ENCODE measurements at places on chromosomes 5 and 9.

DNA sequence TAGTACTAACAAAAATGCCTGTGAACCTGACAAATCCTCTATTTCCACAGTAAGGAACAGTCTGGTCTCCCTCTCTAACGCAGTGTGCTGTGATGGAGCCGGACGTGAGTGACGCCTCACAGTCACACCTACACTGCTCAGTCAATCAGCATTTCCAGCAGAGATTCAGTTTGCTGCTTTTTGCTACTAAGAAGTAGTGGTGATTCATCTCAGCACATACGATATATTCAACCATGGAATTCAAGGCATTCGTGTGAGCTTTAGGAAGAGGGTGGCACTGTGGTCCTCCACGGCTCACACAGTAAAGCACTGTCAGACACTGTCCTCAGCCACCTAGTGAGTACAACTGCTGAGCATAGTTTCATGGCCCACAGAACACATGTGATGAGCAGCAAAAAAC is 70.9 kb downstream of the SETX start:
- DNase-seq, result no peak

DNA sequence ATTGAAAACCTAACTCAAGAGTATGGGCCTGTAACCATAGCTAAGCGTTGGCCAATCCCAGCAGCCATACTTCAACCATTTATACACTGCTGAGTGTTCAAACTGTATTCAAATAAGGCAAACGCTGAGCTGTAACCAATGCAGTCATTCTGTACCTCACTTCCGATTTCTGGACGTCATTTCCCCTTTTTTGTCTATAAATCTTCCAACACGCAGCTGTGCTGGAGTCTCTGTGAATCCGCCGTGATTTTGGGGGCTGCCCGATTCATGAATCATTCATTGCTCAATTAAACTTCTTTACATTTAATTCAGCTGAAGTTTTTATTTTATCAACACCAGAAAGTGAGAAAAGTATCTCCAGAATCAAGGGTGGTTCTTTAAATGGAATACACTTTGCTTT is 31.7 kb downstream of the MTX3 start:
- no peak for DNase-seq

- no peak for DNase-seq
These were observed 146.7 kb downstream of the ROR2 start for GRCh38 chr9:91803151-91803940.

DNA sequence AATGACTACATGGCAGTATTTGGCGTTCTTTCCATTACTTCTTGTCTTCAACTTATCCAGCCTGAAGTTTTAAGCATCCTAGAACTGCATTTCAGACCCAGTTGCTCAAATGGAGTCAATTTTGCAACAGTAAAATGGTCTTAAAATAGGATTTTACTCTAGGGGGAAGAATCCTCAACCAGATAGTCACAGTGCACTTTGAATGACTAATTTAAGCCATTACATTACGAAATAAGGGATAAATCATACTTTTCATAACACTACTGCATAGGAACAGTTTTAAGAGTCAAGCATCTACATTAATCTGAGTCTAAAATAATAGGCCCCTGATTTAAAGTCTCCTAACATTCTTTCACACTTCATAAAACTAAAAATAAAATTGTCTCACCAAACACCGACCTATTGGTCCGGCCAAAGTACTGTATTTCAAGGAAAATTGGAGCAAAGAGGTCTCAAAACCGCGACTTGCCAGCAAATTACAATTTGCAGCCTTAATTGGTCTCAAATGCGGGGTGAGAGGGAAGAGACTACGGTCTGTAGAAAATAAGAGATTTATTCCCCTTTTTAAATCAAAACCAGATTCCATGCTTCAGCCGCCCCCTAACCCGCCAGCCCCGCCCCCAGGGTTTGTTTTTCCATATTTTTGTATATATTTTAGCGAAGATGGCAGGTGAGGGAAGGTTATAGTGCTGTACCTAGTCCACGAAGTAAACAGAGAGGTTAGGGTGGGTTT is 1.2 kb upstream of the SMARCA2 start:
- no peak for DNase-seq

DNA sequence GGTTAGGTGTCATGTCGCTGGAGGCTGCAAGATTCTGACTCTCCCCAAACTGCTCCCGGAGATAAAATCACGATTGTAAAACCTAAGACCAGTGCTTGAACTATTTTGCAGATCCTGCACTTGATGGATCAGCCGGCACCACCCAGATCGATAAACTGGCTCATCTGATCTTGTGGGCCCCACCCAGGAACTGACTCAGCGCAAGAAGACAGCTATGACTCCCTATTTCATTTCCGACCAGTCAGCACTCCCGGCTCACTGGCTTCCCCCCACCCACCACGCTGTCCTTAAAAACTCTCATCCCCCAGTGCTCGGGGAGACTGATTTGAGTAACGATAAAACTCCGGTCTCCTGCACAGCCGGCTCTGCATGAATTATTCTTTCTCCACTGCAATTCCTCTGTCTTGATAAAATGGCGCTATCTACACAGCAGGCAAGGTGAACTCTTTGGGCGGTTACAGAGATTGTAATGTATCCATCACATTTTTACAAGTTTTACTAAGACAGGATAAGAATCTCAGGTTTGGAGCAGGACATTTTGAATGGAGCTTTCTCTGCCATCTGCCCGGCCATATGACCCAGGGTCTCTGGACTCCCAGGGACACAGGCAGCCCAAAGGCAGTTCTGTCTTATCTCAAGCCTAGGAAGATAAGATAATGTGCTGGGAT is 10.6 kb upstream of the PPP1R26 start:
- DNase-seq, result no peak

- no peak for DNase-seq
These were observed at the start of gene TEK for GRCh38 chr9:27108981-27109541. TSS of gene TEK (plus strand) at chr9:27109225. CDS start at chr9:27109591, 366 bp downstream.

DNA sequence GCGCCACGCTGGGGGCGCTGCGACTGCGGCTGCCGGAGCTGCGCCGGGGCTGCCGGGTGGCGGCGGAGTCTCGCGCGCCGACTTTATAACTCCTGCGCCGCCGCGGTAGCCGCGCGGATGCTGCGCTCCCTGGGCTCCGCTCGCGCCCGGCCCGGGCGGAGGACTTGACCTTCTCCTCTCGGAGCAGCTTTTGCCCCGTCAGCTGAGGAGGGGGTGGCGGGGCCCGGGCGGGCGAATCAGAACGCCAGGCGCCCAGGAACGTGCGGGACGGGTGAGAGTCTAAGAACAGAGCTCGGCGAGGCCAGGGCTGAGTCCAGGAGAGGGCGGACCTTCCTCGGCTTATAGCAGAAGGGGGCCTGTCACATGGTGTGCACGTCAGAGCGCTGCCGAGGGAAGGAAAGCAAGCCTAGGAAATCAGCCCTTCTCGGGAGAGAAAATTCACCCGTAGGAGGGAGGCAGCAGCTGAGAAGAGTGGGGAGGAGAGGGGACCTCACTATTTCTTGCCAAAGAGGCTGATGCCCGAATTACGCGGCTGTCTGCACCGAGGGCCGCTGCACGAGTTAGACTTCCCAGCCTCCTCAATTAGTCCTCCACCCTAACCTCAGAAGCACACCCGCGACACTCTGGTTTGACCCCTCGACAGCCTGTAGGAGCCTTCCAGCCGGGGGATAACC is at the start of gene FOXD1:
Gene FOXD1, minus strand, starts transcription at position 315 of the 674 bp plus-strand sequence. CDS start 415 bp downstream, outside the sequence.
- DNase-seq, result no peak

DNA sequence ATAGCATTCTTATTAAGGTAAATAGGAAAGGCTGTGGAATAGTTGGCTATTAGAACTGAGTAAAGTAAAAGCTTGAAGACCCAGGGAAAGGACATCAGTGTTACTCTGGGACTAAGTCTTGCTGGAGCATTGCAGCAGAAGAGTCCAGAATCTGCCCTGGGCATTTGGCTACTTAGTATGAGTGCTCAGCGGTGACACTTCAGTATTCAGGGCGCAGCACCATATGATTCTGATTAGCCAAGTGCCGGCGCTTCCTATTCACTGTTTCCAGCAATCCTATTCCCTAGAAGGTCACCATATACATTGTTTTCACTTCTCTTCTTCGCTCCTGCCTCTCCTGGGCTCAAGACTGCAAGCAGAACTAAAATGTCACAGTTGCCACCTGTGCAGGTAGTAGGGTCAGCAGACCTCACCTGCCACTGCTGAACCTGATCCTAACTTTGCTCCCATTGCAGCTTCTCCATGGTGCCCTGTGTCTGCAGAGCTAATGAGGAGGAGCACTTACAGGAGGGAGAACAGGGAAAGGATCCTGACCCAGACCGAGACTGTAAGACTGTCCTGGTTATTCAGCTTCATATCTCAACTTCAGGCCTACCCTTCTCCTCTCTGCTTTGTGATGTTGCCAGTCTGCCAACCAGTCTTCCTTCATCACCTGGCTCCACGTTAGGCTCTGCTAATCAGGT is 313.6 kb upstream of the PIK3R1 start:
- DNase-seq, result no peak

GRCh38 chr9:111064160-111064837 is 26.0 kb upstream of the LPAR1 start:
- no peak for DNase-seq

DNA sequence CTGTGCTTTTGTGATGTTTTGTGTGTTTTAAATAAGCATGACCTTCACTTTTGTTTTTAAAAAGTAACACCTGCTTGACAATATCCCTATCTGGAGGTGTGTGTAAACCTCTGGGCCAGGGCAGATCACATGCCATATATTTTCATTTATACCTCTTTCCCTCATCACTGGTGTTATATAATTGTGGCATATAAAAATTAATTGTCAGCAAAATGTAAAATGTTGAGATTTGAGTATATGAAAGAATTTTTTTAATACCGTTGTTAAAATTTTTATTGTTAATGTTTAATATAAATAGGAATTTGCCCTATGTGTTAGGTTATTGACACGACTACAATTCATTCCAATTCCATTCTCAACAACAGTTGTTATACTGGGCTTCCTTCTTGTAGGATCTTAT is 6.5 kb downstream of the CDH12 start:
- DNase-seq, result no peak

- DNase-seq, result no peak
These were observed 560.6 kb downstream of the PTPRD start for GRCh38 chr9:10052181-10052580.

- DNase-seq, result no peak
These were observed 100.3 kb downstream of the PCSK1 start for GRCh38 chr5:96332535-96333366.

DNA sequence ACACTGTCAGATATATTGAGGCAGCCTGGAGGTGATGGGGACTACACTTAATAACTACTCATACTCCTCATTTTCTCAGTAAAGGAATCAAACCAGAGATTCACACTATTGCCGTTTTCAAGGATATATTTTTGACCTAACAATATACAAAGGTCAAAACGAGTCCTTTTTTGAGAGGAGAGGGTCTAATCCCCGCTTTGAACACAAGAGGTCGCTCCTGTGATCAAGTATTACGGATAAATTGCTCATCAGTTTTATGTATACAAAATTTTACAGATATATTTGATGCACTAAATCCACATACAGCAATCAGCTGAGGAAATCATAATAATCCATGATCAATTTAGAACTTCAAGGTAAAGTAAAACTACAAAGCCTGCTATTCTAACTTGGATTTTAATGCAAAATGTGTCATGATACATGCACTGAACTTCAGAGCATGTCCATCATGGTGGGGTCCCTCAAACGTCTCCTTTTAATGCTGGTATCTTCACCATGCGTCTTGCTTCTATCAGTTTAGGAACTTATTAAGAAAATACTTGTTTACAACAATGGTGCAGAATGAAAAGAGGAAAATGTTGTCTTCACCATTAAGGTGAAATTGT is 2.5 kb upstream of the ISL1 start:
- DNase-seq, result no peak
